ENCODE measurements at places on chromosomes 1 and 21.

DNA sequence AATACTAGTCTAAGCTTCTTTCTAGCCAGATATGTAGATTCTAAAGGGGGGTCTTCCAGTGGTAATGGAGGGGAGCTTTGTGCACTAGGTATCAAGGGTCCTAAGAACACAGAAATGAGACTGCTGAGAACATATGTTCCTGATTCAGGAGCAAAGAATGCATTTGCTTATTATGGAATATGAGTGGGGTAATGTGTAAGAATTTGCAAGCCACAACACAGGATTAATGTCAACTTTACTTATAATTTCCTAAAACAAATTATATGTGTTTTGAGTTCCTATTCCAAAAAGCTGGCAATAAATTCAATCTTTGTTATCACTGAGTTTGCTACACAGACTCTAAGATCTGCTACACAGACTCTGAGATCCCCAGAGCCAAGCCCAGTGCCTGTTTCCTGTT is 357.0 kb upstream of the PTBP2 start:
- DNase-seq = no peak

DNA sequence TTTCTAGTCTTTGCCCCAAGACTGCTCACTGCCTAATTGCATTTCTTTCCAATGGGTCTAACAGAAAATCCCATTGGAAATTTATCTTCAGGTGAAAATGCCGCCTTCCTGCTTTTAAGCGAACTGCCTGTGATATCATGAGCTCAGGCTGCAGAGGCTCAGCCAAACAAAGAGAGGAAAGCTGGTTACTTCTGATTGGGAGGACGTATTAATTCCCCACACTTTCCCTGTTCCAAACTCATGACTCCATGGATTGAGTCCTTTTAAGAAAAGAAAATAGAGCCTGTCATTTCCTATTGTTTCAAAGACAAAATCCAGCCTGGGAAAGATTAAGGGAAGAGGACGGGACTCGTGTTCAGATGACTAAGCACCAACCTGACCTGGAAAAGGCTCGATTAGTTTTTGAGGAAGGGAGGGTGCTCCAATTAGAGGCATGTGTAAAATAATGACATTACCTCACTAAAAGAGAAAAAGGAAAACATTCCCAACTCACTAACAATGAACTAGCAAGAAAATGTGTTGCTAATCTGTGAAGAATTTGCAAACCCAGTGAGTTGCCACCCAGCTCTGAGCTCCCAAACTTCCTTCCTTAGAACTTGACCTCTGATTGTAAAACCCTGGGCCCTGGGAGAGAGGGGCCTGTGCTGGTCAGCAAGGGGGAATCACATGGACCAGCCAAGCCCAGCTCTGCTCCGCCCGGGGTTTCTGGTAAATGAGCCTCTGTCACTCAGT is 61.2 kb downstream of the TCP10L start:
- DNase-seq = no peak

GRCh38 chr1:37274938-37275631 is 199.3 kb upstream of the ZC3H12A start:
- DNase-seq = peak; percentile 22

- DNase-seq = peak; percentile 17
Observed at GRCh38 chr1:162456323-162456722, 41.3 kb upstream of the UHMK1 start.

- DNase-seq = no peak
Observed at GRCh38 chr1:24939040-24939674, 9.1 kb upstream of the RUNX3 start.

- peak; percentile 87 for DNase-seq
Observed at GRCh38 chr1:24391882-24392603, 21.5 kb downstream of the STPG1 start.

DNA sequence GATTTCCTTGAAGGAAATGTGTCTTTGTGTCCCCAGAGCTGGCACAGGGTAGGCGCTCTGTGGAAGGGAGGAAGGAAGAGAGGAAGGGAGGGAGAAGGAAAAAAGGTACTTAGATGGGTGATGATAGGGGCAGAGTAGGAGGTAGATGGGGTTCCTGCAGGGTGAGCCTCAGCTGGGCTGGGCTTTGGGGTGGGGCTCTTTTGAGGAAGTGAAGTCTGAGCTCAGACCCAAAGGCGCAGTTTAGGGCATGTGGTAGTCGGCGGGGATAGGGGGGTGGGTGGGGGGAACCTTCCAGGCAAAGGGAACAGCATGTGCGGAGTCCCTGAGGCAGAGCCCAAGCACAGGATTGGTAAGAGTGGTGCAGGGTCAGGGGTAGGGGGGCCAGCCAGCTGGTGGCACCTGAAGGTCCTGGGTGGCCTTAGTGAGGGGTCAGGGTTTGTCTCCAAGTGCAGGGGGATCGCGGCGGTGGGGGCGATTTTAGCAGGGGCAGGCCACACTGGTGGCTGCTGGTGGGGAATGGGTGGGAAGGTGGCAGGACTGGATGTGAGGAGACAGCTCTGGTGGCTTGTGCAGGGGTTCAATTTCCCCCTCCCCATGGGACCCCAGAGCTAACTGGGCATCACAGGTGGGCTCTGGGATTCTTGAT is 8.4 kb upstream of the HTR6 start:
- DNase-seq = no peak

DNA sequence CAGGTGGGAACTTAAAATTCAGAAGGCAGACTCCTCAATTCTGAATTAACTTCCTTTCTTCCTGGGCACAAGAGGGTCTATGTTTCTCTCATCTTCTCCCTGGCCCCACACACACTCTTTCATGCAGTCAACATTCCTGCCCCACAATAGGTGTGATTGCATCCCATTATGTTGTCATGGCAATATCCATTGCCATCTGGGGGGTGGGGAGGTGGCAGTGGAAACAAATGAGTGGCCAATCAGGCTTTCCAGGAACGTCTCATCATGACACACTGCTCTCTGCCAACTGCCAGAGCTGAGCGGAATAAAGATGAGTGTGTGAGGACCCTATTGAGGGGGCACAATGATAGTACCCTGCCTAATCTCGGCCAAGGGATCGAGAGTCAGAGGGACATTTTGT is 80.4 kb downstream of the KCND3 start:
- no peak for DNase-seq

DNA sequence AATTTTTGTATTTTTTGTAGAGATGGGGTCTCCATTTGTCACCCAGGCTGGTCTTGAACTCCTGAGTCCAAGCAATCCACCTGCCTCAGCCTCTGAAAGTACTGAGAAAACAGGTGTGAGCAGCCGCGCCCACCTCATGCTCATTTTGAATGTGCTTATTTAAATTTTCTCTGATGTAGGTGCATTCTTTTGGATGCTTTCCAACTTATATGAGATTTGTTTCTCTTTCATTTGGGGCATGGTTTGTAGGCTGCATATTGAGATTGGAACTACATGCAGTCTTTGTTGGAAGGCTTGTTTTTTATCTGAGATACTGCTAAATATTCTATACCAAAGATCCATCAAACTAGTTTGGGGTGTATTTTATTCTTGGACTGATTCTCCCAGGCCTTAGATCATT is 81.0 kb upstream of the IVNS1ABP start:
- DNase-seq = no peak

Data from NAMALWA (cell line).